ENCODE measurements at places on chromosomes 4 and X.

- DNase-seq, result peak; percentile 47
Observed at GRCh38 chrX:43655151-43656004, 721 bp upstream of the MAOA start.

DNA sequence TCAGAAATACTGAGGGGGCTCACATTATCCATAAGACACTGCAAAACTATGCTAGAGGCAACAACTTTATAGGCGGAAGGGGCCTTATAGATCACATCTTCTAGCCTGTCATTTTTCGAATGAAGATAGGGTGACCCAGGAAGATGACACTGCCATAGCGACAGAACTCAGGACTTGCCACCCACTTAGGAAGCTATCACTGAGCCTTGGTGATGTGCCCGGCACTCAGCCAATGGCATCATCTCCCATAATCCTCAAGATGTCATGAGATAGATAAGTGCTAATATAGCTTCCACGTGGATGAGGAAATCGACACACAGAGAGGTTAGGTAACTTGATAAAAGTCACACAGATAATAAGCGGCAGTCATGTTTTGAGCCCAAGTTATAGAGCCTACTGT is 346.6 kb downstream of the DHX15 start:
- no peak for DNase-seq

- DNase-seq, result no peak
Observed at GRCh38 chrX:12118134-12118533, 20.1 kb upstream of the FRMPD4 start.

DNA sequence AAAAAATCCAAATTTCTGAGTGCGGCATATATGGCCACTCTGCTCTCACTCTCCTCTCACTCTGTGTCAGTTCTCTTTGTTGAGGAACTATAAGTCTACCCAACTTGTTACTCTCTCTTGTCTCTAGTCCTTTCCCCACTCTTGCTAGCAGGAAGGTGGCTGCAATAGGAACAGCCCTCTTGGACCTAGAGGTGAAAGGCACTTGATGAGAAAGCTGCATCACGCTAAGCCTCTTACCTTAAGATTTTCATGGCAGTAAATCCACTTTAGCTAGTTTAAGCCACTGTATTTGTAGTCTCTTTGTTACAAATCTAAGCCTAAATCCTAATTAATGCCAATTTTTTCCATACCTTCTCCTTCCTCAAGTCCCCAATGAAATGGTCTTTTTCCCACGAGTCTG is 189.9 kb downstream of the NKX6-1 start:
- DNase-seq, result no peak

GRCh38 chrX:103550415-103551051 is 31.2 kb upstream of the RAB40A start:
- DNase-seq, result no peak

- DNase-seq, result no peak
Observed at GRCh38 chr4:6875431-6875831, 34.2 kb upstream of the TBC1D14 start.

DNA sequence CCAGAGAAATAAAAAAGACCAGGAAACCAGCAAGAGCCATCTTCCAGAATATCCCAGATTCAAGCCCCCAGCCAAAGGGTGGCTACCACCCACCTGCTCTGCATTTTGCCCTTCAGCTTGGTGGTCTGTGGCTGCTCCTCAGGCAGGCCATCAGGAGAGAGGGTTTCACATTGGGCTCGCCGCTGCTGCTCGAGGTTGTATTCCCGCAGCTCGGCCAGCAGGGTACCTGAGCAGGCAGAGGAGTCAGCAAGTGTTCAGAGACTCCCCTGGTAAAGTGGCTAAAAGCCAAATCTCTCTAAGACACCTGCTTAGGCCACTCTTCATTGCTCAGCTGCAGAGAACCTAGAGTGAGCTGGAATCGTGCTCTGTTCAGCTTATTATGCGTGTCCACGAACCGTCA is 110.8 kb upstream of the HSD17B10 start:
- no peak for DNase-seq

All from brain microvascular endothelial cell (primary cell).